Islet precursor cell (in vitro differentiated cells): ENCODE measurements at places on chromosomes 5 and 9.

GRCh38 chr5:160023007-160023907 is 14.3 kb downstream of the TTC1 start:
- DNase-seq, result no peak

- peak; percentile 93 for DNase-seq
These were observed 8.9 kb downstream of the CXCL14 start for GRCh38 chr5:135569755-135570452.

DNA sequence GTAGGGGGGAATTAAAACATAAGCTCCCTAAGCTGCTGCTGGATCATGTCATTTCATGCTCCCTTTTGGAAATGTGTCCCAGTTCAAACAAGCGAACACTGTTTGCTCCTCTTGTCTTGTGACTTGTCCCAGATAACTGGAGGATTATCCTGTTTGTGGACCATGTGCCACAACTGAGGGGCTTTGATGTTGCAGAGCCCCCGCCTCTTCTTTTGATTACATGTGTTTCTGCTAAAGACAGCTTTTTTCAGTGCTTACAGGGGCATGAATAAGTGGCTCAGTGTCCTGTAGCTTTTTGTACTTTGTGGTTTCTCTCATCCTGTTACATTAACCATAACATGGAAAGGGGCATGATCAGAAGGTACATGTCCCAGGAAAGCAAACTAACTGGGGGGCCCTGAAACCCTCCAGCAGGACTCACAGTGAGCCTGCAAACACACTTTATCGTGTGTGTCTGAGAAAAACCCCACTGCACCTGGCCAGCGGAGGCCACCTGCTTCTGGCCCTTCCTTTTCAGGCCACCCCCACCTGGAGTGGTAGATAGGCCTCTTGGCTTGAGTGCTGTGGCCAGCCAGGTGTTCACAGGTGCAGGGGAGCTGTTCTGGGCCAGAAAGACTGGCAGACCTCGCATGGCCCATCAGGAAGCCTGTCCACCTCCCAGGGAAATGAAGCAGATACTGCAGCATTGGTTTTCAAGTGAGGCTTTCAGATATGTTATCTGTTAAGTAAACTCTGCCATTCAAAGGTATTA is 285.6 kb downstream of the FANCC start:
- no peak for DNase-seq

DNA sequence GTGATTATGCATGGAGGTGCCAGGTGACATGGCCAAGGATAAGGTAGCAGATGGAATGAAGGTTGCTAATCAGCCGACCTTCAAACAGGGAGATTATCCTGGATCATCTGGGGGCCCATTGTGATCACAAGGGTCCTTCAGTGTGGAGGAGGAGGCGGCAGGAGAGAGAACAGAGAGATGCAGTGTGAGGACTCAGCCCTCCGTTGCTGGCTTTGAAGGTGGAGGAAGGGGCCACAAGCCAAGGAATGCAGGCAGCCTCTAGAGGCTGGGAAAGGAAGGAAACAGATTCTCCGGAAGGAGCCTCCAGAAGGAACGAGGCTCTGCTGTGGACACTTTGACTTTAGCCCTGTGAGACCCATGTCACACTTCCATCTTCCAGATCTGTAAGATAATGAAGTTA is 27.4 kb upstream of the EEIG1 start:
- DNase-seq, result no peak

DNA sequence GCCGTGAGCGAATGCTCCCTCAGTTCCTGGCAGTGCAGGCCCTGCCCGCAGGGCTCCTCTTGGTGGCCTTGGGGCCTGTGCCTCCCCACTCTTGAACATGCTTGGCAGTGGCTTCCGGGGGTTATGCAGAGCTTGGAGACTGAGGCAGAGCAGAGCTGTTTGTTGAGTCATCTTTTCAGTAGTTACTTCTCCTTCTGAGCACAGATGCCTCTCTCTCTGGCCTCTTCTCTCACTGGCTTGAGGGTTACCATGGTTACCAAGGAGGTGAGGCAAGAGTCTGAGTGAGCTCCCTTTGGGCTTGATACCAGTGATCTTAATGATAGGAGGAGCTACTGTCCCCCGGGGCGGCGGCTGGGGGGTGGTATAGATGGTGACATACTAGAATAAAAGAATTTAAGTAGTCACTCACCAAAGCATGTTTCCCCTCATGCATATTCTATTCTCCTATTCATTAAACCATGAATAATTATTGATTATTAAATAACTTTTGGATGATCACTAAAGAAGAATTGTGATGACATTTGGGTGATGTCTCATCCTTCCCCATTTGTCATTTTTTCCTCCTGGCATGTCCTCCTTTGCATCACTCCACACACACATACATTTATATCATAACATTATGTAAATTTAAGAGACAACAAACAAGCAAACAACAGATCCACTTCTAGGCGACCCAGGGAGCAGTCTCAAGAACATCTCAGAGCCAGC is 111.1 kb downstream of the ARHGAP26 start:
- peak; percentile 72 for DNase-seq
